ENCODE measurements at places on chromosomes 11 and 22. TPM values are rescaled to one million over a fixed set of nuclear protein-coding genes. Genes with fewer than 3 reads are reported as not detected.

GRCh38 chr11:587978-588380 is 11.7 kb downstream of the PHRF1 start:
- no peak for DNase-seq

DNA sequence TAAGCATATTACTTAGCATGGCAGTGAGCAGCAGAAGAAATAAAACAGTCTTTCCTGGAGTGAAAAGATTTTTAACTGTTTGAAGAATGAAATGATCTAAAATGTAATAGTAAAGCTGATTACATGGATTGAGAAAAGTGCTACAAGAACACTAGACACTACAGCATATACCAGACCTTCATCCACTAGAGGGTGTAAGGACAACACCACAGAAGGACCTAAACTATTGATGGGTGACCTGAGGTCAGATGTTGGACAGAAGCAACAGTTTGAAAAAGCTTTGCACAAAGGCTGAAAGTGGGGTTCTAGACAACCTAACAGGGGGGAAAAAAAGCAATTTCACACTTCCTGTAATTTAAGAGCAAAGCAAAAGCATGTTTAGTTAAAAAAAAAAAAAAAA is 97.7 kb downstream of the RBFOX2 start:
- peak; percentile 76 for DNase-seq

GRCh38 chr11:57260937-57261783 is 24.1 kb upstream of the APLNR start:
- no peak for DNase-seq

Gene CTNND1
- total RNA-seq: 180 TPM

GRCh38 chr22:28247667-28248363 is 328.8 kb upstream of the PITPNB start:
- DNase-seq: peak; percentile 30

Gene TTC36
- 6.3 TPM for total RNA-seq

- no peak for DNase-seq
Observed at GRCh38 chr11:69148377-69148762, 7.4 kb upstream of the SMIM38 start.

DNA sequence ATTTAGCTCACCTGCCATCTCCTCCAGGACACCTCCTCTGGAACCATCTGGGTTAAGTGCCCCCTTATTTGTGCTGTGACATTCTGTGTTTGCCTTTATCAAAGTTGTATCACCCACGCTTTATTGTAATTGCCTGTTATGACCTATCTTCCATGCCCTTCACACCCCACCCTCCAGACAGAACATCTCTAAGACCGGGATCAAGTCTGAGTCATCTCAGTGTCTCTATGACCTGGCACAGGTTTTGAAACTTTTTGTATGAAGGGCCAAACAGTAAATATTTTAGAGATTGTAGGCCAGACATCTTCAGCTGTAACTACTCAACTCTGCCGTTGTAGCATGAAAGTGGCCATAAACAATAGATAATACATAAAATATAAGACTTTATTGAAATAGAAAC is 161.8 kb downstream of the SPON1 start:
- peak; percentile 91 for DNase-seq

GRCh38 chr11:43358279-43358800 is 380 bp upstream of the TTC17 start:
- DNase-seq: no peak

DNA sequence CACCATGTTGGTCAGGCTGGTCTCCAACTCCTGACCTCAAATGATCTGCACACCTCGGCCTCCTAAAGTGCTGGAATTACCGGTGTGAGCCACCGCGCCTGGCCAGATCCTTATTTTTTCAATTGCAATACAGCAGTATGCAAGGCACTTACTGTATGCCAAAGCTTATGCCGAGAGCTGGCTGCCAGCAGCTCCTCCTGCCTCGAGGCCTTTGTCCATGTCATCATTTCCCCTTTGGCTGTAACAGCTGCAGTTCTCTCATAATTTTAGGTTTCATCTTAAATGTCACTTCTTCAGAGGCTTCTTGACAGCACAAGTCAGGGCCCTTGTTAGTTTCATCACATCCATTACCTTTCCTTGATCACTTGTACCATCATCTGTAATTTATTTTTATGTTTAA is 1.5 kb upstream of the SREBF2 start:
- no peak for DNase-seq

DNA sequence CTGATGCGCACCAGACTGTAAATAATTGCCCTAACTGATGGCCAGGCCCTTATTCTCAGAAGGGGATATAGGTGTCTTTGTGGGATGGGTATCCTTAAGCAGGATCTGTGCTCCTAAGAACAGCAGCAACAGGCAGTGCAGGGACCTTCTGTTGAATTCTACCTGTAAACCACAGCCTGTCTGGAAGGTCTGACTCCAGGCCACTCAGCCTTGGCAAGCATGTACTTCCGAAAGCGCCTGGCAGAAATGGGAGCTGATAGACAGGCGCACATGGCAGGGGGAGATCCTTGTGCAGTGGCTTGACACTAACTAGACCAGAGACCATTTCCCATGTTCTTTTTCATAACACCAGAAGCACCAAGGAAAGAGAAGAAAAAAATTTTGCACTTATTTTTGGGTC is 59.0 kb downstream of the C22orf31 start:
- DNase-seq: no peak

GRCh38 chr11:102383839-102384238 is 36.8 kb downstream of the BIRC2 start:
- DNase-seq: no peak

DNA sequence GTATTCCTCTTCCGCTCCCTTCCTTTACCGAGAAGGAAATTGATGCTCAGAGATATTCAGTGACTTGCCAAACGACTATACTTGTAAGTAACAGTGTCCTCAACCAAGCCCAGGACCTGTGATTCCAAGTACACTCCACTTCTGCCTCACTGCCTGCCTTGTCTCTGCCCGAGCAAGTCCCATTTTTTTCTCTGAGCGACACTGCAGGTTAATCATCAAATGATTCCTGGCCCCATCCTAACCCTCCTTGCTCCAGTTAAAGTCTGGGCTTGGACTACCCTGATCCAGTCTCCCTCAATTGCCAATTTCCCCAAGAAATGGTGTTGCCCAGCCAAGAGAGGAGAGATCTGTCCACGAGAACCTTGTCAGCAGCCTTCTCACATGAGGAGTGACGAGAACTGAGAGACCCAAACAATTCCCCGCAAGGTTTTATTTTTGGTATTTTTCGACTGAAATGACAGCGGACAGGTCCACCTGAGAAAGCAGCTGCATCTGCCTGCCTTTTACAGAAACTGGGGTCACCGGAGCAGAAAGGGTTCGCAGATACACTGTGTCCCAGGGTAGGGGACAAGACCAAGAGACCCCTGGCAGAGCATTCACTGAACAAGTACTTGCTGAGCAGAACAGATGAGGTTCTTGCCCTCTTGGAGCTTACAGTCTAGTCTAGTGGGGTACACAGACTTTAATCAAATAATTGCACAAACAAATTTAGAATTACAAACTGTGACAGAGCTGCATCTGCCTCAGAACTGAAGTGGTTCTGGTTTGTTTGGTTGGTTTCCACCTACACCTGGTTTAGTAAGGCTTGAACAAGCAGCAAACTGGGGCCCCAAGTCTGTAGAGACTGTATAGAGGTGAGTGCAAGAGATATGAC is 11.4 kb downstream of the POU2AF1 start:
- no peak for DNase-seq

DNA sequence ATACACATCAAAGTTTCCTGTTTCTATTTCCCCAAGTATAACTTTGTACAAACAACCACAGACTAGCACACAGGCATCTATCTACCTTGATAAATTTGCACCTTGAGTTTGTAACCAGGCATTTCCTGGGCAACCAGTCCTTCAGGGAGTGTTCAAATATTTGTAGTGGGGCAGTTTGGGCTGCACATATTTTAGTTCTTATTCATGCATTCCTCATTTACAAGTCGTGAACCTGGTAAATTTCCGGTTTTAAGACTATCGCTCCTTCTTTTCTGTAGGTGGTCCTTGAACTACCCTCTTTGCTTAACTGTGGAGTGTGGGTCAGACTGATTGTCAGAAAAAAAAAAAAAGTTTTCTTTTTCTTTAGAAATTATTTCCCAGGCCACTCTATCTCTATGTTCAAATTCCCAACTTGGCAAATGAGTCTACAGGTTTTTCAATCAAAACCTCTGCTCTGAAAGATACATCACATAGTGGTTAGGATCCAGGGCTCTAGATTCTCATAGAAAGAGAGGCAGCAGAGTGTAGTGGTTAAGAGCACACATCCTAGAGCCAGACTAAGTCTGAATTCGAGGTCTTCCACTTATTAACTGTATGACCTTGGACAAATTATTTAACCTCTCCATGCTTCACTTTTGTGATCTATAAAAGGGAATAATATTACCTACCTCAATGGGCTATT is 201.5 kb downstream of the SOX6 start:
- DNase-seq: peak; percentile 41

Measured in umbilical cord (tissue), 2 donors.